ENCODE measurements at places on chromosomes 16 and 17. TPM values are rescaled to one million over a fixed set of nuclear protein-coding genes. Genes with fewer than 3 reads are reported as not detected.

The TTYH2 gene
- total RNA-seq: 53.0 TPM

GRCh38 chr16:87682852-87683399 lies 80.6 kb downstream of the JPH3 start:
- no peaks in the 10 kb centered on the region for H3K27me3 ChIP-seq
- DNase-seq: no peak
- no peak overlapping the region for H3K4me3 ChIP-seq
- H3K4me1 ChIP-seq: no peaks in the 10 kb centered on the region
- no peaks in the 10 kb centered on the region for H3K36me3 ChIP-seq

DNA sequence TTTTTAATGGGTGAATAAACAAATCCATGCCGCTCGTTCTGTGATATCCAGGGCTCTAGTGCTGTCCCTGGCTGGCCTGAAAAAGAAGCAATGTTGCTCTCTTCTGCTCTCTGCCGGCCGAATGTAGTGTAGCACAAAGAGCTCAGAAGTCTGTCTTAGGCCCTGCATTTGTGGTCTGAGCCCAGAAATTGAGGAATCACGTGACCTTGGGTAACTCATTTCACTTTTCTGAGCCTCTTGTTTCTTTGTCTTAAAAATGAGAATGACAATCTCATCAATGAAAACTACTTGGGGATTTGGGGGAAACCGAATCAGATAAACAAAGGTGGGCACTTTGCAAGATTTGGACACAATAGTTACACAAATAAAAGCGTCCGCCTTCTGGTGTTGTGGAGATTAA lies 381.6 kb upstream of the ASIC2 start:
- no peaks in the 10 kb centered on the region for H3K36me3 ChIP-seq
- no peak overlapping the region for H3K4me3 ChIP-seq
- 0 out of 2 replicates have a peak, but pooled peaks cover 9% of the 10 kb centered on the region for H3K27me3 ChIP-seq

GRCh38 chr17:40915199-40915661 lies 22.2 kb downstream of the KRT23 start:
- no peak overlapping the region for H3K27ac ChIP-seq
- H3K36me3 ChIP-seq: no peaks in the 10 kb centered on the region
- DNase-seq: no peak

- no peaks in the 10 kb centered on the region for H3K4me1 ChIP-seq
- 0 out of 2 replicates have a peak, but pooled peaks cover 3% of the 10 kb centered on the region for H3K27me3 ChIP-seq
- DNase-seq: no peak
- no peak overlapping the region for H3K27ac ChIP-seq
- H3K36me3 ChIP-seq: no peaks in the 10 kb centered on the region
- H3K4me3 ChIP-seq: no peak overlapping the region
Observed at GRCh38 chr16:7101054-7101453, 231.6 kb upstream of the RBFOX1 start.

- no peak overlapping the region for H3K4me3 ChIP-seq
- DNase-seq: peak; percentile 60
- no peaks in the 10 kb centered on the region for H3K36me3 ChIP-seq
Observed at GRCh38 chr16:27232061-27232900, 29.0 kb downstream of the KDM8 start.

DNA sequence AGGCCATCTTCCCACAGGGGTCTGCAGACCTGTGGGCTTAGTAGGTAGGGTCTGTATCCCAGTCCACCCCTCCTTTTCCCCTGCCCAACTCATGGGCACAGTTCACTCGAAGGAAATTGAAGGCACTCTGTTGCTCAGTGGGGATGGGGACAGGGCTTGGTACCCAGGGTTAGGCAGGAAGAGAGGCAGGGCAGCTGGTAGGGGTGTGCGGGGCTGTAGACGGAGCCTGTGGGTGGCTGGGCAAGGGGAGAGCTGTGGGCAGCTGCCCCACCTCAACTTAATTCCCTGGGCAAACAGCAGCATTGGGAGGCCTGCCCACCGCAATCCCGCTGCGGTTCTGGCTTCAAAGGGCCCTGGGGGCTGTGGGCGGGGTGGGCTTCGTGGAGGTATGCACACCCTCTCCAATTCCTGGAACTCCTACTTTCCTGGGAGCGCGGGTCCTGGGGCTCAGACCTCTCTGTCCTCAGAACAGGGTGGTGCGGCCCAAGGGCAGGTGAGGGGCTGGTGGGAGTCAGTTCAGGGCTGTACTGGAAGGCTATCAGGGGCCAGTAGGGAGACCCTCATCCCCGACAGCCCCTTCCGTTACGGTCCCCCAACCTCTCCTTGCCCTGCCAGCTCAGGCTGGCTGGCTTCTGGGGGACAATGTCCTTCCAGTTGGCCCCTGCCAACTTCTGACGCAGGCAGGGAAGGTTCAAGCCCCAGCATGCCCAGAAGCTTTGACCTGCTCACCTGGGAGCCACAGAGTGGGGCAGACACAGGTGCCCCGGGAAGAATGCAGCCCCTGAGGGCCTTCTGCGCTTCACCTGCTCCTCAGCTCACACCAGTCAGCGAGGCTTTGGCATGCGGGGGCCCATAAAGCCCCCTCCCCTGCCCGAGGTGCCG lies 9.1 kb downstream of the FOXJ1 start:
- H3K27ac ChIP-seq: no peak overlapping the region
- peaks cover 25% of the 10 kb centered on the region for H3K4me1 ChIP-seq
- H3K4me3 ChIP-seq: no peak overlapping the region
- H3K27me3 ChIP-seq: peaks cover 21% of the 10 kb centered on the region
- peak; percentile 66 for DNase-seq

DNA sequence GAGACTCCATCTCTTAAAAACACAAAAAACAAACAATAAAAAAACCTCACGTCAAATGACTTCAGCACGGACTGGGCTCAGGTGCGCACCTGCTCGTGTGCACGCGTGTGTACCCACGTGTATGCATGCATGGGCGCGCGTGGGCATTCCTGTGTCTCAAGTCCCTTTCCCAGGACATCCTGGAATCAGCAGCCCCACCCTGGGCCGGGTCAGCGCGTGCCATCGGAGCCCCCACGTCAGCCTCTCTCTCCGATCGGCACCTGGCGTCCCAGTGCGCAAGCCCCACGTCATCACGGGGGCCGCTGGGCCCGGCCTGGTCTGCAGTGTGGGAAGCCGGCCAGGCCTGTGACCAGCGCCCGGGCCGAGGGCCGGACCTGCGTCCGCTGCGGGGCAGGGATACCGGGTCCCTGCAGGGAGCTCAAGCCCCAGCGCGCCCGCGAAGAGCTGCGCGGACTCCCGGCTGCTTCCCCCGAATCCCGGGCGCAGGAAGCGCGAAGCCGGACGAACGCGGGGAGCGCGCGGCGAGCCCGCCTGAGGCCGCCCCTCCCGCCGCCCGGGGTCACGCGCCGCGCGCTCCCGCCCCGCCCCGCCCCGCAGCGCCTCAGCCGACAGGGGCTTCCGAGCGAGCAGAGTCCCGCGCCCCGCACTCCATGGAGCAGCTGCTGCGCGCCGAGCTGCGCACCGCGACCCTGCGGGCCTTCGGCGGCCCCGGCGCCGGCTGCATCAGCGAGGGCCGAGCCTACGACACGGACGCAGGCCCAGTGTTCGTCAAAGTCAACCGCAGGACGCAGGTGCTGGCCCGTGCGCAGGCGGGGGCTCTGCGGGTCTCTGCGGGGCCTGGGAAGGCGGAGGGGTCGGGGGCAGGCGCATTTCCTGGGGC lies at the start of gene FN3K:
FN3K (plus strand) TSS at position 629 of the 880 bp plus-strand sequence; CDS start at position 651, 22 bp downstream.
- peaks cover 38% of the 10 kb centered on the region for H3K36me3 ChIP-seq
- no peak within 1 kb of the TSS for H3K4me3 ChIP-seq
- no peak within 1 kb of the TSS for H3K27ac ChIP-seq
